Psoas muscle (tissue), 8 donors: ENCODE measurements at places on chromosomes 4 and X. TPM values are rescaled to one million over a fixed set of nuclear protein-coding genes. Genes with fewer than 3 reads are reported as not detected.

Gene NEIL3
- not detected for polyA plus RNA-seq

DNA sequence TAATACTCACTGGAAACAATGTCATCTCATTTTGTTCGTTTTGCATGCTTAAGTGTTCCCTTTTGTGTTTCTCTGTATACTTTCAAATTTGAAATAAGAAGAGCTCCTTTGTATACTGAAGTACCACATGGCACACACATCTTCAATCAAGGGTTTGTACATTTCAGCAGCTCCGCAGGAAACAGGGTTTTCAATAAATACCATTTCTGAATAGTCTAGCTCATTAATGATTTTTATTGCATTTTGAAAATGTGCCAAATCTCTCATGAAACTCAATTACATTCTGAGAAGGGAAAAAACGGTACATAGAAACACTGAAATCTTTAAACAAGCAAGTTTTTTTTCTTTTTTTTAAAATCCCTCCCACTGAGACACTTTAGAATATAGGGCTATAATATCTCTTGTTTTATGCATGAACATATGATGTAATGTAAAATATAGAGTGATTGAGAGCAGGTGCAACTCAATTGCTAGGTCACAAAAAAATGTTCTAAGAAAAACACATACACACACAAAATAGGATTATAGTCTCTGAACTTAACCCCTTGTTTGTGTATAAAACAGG is 914.2 kb upstream of the PCDH7 start:
- DNase-seq, result no peak

GRCh38 chrX:53263597-53264094 is 17.7 kb downstream of the IQSEC2 start:
- DNase-seq, result no peak

DNA sequence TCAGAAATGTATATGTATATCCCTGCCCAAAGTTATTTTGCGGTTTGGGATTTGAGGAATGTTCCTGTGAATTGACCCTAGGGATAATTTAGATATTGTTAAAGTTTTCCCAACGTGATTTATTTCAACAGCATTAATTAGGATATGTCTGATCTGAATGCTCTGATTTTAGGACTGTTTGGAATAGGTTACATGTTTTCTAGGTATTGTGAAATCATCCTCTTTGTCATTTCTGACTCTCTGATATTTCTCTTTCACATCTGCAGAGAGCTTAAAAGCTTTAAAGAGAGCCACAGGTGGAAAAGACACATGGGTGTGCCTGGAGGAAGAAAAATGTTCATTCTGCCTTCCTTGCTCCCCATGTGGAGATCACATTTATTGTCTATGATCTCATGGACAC is 5.1 kb downstream of the GPR101 start:
- no peak for DNase-seq

DNA sequence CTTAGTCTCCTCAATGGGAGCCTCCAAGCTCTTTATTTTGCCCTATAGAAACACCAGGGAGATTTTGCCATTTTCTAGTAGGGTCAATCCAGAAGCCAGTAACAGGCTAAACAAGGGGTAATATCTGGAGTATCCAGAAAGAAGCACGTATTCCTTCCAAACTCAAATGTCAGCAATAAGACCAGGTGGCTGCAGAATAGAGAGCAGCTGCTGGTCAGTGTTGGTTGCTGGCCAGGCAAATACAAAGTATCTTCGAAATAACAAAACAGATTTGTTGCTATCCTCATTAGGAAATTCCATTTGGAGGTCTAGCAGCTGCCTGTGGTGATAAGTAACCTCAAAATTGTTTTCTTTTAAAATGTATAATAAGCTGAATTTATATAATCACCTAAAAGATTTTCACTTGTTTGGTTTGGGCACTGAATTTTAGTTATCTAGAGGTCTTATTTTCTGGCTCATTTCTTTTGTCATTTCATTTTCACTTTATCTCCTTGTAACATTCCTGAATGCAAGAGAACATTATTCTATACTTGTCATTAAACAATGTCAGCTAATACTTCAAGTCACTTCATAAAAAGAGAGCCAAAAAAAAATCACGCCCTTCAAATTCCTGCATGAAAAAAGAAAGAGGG is 320.6 kb downstream of the DTHD1 start:
- DNase-seq, result no peak
